ENCODE measurements at places on chromosomes 1 and 21.

GRCh38 chr1:93180723-93181613 is at the start of gene CCDC18:
Gene CCDC18 (plus strand): TSS chr1:93180724. CDS start chr1:93183362, 2,638 bp downstream.
- peak; percentile 71 for DNase-seq

DNA sequence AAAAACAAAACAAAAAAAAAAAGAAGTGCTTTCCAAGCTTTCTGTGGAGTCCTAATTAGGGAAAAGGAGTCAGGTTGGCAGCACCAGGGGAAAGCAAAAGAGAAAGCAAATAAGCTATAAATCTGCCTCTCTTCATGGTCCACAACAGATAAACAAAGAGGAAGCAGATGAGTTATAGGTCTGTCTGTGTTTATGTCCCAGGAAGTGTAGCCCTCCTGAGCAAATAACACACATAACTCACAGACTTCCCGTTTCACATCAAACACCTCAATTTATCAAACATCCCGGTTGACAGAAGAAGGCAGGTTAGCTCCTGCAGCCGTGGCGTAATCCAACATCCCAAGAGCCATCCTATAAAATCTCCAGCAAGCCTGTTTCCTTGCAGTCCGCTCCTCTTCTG is 5.6 kb upstream of the SLC2A5 start:
- no peak for DNase-seq

GRCh38 chr1:91381844-91382243 is 22.8 kb downstream of the HFM1 start:
- DNase-seq: no peak

- peak; percentile 68 for DNase-seq
Observed at GRCh38 chr1:8389958-8390535, 72.1 kb downstream of the SLC45A1 start.

- DNase-seq: peak; percentile 80
Observed at GRCh38 chr1:110339407-110340206, 430 bp downstream of the RBM15 start.
